ENCODE measurements at places on chromosomes 2 and 18.

- DNase-seq, result no peak
Observed at GRCh38 chr2:100279586-100280534, 42.4 kb downstream of the LONRF2 start.

DNA sequence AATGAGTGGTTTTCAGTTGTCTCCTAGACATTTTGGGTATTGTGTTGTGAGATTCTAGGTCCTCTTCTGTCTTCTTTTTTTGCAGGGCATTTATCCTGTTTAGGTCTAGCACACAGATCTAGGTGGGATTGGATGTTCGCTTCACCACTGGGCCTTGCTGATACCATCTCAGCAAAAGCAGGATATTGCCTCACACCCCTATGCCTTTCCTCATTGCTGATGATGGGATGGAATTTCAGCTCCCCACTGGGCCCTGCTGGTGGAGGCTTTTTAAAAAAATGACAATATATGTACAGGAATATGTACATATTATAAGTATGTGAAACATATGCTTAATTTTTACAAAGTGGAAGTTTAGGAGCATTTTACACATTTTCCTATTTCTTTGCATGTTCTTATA is 5.4 kb upstream of the TOGARAM2 start:
- no peak for DNase-seq

- peak; percentile 36 for DNase-seq
Observed at GRCh38 chr2:84022810-84023431, 436.2 kb downstream of the SUCLG1 start.

DNA sequence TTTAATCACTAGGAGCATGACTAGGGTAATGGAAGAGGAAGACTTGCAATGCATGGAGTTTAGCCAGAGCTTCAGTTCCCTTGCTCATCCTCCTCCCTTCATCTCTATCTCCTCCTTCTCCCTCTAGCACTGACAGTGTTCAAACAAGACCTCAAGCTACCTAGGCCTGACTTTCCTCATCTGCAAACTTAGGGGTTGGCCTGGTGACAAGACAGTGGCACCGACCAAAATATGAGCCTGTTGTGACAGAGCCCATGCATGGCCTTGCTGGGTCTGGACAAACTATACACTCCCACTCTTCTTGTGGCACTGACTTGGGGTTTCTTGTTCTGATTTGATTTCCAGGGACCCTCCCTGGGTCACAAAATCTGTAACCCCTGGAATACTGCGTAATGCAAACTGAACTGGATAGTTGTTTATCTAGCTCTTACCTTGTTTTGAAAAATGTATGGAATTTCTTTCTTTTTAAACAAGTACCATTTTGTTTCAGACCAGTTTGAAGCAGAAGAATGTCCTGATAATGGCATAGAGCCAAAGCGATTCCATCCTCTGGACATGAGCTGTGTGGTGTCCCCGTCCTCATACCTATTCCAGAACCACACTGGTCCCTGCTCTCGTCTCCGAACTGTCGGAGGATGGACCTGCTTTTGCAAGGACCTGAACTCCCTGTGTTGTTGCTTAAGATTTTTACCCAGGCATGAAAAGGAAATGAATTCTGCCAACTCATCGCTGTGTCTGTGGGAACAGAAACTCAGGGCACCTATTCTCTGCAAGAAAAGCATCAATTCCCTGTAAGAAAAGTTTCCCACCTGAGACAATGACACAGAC is 33.4 kb upstream of the PPP4R1 start:
- no peak for DNase-seq

DNA sequence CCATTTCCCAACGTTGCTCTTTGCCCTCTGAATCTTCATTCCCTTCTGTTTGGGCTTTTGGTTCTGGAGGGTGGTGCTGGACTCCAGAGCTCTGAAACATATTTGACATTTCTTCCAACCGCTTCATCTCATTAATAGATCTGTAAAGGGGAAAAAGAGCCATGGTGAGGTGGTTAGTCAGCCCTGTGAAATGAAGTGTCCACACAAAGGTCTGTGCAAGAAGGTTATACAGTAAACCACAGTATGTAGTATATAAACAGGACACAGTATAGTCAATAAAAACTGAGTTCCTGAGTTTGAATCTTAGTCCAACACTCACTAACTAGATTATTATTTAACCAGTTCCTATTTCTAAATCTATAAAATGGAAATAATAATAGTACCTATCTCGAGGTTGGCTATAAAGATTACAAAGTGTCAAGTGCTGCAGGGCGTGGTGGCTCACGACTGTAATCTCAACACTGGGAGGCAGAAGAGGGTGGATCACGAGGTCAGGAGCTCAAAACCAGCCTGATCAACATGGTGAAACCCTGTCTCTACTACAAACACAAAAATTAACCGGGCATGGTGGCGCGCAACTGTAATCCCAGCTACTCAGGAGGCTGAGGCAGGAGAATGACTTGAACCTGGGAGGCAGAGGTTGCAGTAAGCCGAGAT is 13.1 kb downstream of the STARD7 start:
- DNase-seq, result no peak

GRCh38 chr2:207830778-207831438 is 61.2 kb upstream of the FZD5 start:
- DNase-seq, result peak; percentile 52

DNA sequence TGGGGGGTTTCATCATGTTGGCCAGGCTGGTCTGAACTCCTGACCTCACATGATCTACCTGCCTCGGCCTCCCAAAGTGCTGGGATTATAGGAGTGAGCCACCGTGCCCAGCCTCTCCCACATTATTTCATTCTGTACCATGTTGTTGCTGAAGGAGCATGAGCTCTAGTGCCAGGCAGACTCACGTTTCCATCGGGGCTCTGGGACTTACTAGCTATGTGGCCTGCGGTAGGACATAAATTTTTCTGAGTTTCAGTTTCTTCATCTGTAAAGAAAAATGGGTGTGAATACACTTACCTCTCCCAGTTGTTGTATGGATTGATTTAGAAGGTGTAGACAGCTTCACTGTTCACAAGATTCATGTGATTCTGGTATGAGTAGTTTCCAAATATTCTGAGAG is 30.8 kb upstream of the CCL20 start:
- no peak for DNase-seq

DNA sequence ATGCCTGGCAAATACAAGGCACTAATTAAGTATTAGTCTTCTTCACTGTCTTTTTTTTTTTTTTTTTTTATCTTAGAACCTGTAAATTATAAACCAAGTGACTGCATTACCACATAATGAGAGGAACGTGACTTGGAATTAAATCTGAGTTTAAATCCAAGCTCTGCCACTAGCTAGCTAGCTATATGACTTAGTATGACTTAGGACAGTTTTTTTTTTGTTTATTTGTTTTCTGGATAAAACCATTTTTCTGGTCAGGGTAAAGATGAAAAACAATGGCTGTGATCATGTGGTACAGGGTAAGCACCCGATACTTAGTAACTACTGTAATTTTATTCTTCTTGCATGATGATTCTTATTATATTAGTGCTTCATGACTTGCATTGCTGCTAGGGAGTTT is 191.8 kb upstream of the LRRTM1 start:
- no peak for DNase-seq

DNA sequence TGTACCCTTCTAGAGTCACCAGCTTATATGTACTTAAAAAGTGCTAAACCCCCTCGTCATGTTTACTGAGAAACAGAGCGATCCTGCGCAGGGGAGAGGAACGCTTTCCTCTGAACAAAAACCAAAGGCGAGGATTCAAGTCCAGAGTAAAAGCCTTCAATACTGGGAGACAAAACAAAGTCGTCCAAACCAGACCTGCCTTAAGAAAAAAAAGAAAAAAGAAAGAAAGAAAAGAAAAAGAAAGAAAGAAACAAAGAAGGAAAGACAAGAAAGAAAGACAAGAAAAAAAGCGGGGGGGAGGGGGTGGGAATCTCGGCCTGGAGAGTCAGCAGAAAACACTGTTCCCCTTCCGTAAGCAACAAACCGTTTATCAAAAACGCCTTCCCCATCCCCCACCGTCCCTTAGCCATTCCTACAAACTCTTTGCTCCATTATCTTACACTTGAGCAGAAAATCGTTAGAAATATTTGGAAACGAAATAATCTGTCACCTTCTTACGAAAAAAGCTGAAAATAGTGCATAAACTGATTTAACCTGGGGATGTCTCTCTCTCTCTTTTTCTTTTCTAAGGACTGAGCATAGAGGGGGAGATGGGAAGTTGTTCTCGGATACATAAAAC is 3.3 kb downstream of the PTGR3 start:
- no peak for DNase-seq

DNA sequence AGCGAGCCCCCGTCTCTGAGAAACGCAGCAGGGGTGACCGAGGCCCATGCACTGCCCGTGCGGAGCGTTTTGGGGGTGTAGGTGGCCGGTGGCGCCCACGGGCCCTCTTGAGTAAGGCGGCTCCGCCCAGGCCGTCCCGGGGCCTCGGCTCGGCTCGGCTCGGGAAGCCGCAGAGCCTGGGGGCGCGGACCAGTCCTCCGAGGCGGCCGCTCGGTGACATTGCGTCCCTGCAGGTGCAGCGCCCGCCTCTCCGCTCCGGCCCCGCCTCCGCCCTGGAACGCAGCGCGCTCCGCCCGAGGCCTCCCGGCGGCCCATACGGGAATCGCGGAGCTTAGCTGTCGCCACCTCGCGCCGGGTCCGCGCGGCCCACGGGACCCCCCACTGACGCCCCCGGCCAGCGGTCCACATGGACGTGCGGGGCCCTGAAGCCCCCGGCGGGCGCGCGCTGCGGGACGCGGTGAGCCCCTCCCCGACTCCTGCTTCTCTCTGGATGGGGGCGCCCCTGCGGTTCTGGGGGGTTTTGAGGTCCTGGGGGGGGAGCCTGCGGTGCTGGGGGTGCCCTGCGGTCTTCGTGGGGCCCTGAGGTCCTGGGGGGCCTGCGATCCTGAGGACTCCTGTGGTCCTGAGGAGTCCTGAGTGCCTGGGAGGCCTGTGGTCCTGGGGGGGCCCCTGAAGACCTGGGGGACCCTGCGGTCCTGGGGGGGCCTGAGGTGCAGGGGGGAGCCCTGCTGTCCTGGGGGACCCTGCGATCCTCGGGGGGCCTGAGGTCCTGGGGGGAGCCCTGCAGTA is at the start of gene HSBP1L1:
TSS of gene HSBP1L1 (plus strand) at position 314 of the 789 bp plus-strand sequence. CDS start at position 407, 93 bp downstream.
- DNase-seq, result peak; percentile 87

GRCh38 chr18:8625461-8626092 is 16.3 kb downstream of the RAB12 start:
- peak; percentile 92 for DNase-seq

DNA sequence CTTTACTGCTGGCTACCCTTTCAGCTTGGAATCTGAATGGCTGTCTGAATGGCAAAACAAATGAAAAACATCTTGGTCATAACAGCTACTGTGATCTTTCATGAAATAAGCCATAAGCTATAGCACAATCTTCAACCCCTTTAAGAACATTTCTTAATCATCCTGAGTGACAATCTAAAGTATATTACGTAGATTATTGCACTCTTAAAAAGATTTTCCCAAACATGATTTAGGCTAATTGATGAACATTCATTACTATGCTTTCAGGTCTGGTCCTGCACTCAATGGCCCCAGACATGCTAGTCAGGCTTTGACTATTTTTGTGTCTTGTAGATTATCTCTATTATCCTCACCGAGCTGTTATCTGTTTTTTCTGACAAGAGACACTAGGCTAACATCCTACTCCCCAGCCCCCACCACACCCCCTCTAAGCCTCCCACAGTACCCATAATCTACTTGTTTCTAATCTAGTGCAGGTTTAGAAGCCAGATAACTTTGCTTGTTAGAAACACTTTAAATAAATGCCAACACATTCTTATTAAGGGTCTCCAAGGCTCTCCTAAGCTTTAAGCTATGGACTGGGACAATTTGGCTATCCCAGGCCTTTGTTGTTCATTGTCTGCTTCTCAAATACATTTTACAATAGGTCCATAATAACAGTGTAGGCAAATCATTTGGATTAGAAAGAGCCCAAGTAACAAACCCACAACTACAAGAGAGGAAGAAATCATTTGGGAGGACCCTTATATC is 4.2 kb downstream of the SMAD2 start:
- no peak for DNase-seq

GRCh38 chr2:165933211-165933910 is 20.2 kb downstream of the TTC21B start:
- no peak for DNase-seq

- no peak for DNase-seq
Observed at GRCh38 chr18:21267400-21267799, 25.4 kb downstream of the GREB1L start.

Data from NCI-H146 (cell line).